Calu3 (cell line): ENCODE measurements at places on chromosomes 13 and 19. TPM values are rescaled to one million over a fixed set of nuclear protein-coding genes. Genes with fewer than 3 reads are reported as not detected.
A peak's percentile ranks its signal among the peaks of the same experiment; 100 is the strongest.

Gene ANGPTL8
- not detected in 2 replicates for total RNA-seq

Gene CEACAM4
- total RNA-seq: not detected in 2 replicates

- no peak overlapping the region for H3K27ac ChIP-seq
- no peak for DNase-seq
- peaks cover 22% of the 10 kb centered on the region for H3K36me3 ChIP-seq
Measured at GRCh38 chr19:16836115-16837034, 7.2 kb downstream of the SIN3B start.

- H3K27me3 ChIP-seq: no peaks in the 10 kb centered on the region
- H3K4me1 ChIP-seq: peaks cover 8% of the 10 kb centered on the region
- no peak overlapping the region for H3K4me3 ChIP-seq
- DNase-seq: no peak
- H3K36me3 ChIP-seq: peaks cover 28% of the 10 kb centered on the region
Measured at GRCh38 chr19:18196511-18196845, 3.5 kb downstream of the MPV17L2 start.

Gene CEACAM19
- total RNA-seq: 66.2 and 67.8 TPM in 2 replicates

Gene PTH2
- not detected in 2 replicates for total RNA-seq

DNA sequence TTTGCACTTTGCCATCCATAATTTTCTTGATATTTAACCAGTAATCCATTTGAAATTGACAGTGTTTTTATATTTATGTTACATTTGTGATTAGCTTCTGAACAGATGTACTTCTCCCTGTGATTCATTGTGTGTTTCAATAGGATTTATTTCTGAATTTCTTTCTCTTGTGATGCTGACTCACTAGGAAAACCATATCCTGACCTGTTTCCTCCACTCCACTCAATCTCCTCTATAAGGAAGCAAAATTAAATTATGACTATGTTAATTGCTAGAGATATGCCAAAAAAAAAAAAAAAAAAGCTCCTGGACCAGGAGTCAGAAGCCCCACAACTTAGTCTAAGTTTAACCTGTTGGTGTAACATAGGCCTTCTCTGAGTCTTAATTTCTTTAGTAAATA lies 614.6 kb upstream of the SPRY2 start:
- DNase-seq: no peak
- no peak overlapping the region for H3K4me3 ChIP-seq
- no peaks in the 10 kb centered on the region for H3K36me3 ChIP-seq
- no peaks in the 10 kb centered on the region for H3K27me3 ChIP-seq

Gene CGB1
- not detected in 2 replicates for total RNA-seq

Gene FBXL3
- 8.8 and 10.9 TPM in 2 replicates for total RNA-seq

Gene ZNF552
- total RNA-seq: 24.0 and 24.8 TPM in 2 replicates

GRCh38 chr19:17757125-17757524 lies 5.8 kb downstream of the FCHO1 start:
- H3K4me3 ChIP-seq: no peak overlapping the region
- H3K27ac ChIP-seq: no peak overlapping the region
- peaks cover 13% of the 10 kb centered on the region for H3K4me1 ChIP-seq
- no peaks in the 10 kb centered on the region for H3K36me3 ChIP-seq

GRCh38 chr19:42538841-42539709 lies 10.8 kb upstream of the CEACAM1 start:
- no peak for DNase-seq
- H3K4me3 ChIP-seq: no peak overlapping the region
- H3K27me3 ChIP-seq: no peaks in the 10 kb centered on the region
- H3K36me3 ChIP-seq: no peaks in the 10 kb centered on the region
- H3K4me1 ChIP-seq: no peaks in the 10 kb centered on the region

Gene FAM83E
- 8.2 and 13.3 TPM in 2 replicates for total RNA-seq

DNA sequence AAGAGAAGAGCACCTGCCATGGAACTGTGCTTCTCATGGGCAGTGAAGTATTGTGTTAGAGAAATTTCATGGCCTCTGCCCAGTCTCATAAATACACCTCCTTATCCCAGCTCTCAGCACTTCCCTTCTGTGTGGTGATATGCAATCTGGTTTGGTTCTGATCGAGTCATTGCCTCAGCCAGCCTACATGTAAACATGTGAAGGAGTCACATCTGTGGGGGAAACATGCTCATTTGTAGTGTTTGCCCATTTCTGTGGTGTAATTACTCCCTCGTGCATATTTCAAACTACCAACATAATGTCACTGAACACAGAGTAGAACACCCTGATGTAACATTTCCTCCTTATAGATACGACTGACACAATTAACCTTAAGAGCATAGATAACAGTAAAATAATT lies 183.0 kb downstream of the DCT start:
- H3K27me3 ChIP-seq: no peaks in the 10 kb centered on the region
- DNase-seq: no peak
- H3K4me1 ChIP-seq: no peaks in the 10 kb centered on the region
- H3K4me3 ChIP-seq: no peak overlapping the region
- no peaks in the 10 kb centered on the region for H3K36me3 ChIP-seq

DNA sequence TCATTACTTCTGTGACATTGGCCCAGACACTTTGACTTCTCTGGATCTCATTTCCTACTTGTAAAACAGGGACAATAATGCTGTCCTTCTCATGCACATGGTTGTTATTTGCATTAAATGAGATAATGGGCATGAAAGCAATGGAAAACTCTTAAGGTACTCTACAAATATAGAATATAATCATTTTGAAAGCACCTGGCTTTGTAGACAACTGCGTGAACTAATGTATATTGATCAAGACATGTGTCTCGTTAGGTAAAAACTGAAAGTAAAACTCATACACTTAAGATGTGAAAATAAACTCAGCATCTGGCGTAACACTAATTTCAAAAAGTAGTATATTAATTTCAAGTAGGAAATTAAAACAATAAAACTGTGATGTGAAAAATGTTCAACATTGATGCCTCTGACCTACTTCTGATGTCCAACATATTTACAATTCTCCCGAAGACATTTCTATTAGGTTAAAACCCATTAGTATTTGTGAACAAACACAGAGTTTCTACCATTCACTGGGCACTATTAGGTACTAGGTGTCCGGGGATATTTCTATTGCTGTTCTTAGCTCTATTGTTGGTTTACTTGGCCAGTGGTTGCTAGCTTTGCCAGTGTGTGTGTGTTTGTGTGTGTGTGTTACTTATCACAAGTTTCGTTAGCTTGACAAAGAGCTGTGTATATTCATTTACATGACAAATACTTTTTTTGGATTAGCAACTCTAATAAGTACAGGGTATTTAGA lies 220.5 kb downstream of the KCNRG start:
- no peak overlapping the region for H3K27ac ChIP-seq
- H3K36me3 ChIP-seq: no peaks in the 10 kb centered on the region
- peaks cover 19% of the 10 kb centered on the region for H3K4me1 ChIP-seq
- peak overlapping the region; percentile 42 for H3K4me3 ChIP-seq

GRCh38 chr19:36115453-36116343 lies at the start of gene TBCB:
TSS of gene TBCB (plus strand) at chr19:36115468. CDS start at chr19:36115561, 93 bp downstream.
- DNase-seq: no peak
- peak within 1 kb of the TSS; percentile 90 for H3K4me3 ChIP-seq
- peak within 1 kb of the TSS; percentile 99 for H3K27ac ChIP-seq
- H3K36me3 ChIP-seq: peaks cover 70% of the 10 kb centered on the region
- peaks cover 38% of the 10 kb centered on the region for H3K4me1 ChIP-seq

DNA sequence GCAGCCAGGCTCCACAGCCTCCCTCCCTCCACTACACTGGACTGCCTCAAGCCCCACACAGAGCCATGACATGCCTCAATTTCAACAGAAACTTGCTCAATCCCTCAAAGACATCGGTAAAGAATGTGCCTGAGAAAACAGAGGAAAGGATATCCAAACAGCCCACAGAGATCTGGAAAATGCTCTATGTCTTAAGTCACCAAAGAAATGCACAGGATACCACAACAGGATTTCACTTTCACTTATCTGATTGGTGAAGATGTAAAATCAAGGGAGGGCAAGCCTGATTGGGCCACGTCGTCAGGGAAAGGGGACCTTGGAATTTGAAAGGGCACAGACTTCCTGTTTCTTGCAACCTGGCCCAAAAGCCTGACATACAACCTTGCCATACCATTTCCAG lies 14.2 kb downstream of the CACNA1A start:
- H3K36me3 ChIP-seq: no peaks in the 10 kb centered on the region
- no peak for DNase-seq
- H3K27me3 ChIP-seq: peaks cover 84% of the 10 kb centered on the region
- no peak overlapping the region for H3K27ac ChIP-seq
- no peaks in the 10 kb centered on the region for H3K4me1 ChIP-seq

Gene CRLF1
- 1.1 TPM in 1 of 2 replicates, not detected in the other for total RNA-seq

- no peak for DNase-seq
- H3K36me3 ChIP-seq: peaks cover 11% of the 10 kb centered on the region
- H3K27ac ChIP-seq: no peak overlapping the region
- H3K4me1 ChIP-seq: no peaks in the 10 kb centered on the region
Measured at GRCh38 chr19:1967087-1967608, 26.2 kb downstream of the CSNK1G2 start.

GRCh38 chr13:22062478-22063205 lies 391.8 kb downstream of the FGF9 start:
- no peaks in the 10 kb centered on the region for H3K4me1 ChIP-seq
- no peaks in the 10 kb centered on the region for H3K36me3 ChIP-seq
- no peaks in the 10 kb centered on the region for H3K27me3 ChIP-seq
- no peak overlapping the region for H3K27ac ChIP-seq

GRCh38 chr13:73902296-73902695 lies 231.9 kb downstream of the KLF12 start:
- H3K4me1 ChIP-seq: no peaks in the 10 kb centered on the region
- no peak for DNase-seq
- H3K4me3 ChIP-seq: no peak overlapping the region
- H3K27ac ChIP-seq: no peak overlapping the region

DNA sequence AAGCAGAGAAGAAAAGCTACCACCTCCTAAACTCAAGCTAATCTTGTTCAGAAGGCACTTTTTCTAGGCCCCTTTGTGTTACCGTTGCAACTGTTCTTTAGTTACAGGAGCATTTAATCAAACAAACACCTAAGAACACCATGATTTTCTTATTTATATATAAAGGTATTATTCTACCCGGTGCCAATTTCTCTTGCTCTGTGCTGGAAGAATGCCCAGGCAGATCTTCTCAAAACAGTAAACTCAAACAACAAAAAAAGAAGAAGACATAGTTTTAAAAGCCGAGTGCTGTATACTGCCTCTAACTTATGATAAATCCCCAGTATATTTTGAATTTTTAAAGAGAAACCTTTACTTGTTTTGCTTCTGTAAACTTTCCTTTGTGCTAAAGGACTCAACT lies 20.4 kb downstream of the SLC7A1 start:
- H3K36me3 ChIP-seq: peaks cover 8% of the 10 kb centered on the region
- peaks cover 37% of the 10 kb centered on the region for H3K4me1 ChIP-seq
- no peak overlapping the region for H3K27ac ChIP-seq
- no peak for DNase-seq
- H3K27me3 ChIP-seq: no peaks in the 10 kb centered on the region
- H3K4me3 ChIP-seq: no peak overlapping the region

DNA sequence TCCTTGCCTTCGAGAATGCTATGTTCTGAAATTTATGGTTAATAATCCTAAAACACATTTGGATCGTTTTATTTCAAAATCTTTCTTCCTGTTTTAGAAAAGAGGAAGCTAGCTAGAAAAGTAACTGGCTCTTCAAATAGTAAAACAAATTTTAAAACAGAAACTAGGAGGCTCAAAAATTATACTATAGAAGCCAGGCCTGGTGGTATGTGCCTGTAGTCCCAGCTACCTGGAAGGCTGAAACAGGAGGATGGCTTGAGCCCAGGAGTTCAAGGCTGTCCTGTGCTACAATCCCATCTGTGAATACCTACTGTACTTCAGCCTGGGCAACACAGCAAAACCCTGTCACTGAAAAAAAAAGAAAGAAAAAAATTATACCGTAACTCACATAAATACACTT lies 57.9 kb downstream of the ELF1 start:
- peaks cover 28% of the 10 kb centered on the region for H3K36me3 ChIP-seq
- DNase-seq: no peak
- no peak overlapping the region for H3K4me3 ChIP-seq
- H3K27ac ChIP-seq: peak overlapping the region; percentile 31
- peaks cover 19% of the 10 kb centered on the region for H3K4me1 ChIP-seq

DNA sequence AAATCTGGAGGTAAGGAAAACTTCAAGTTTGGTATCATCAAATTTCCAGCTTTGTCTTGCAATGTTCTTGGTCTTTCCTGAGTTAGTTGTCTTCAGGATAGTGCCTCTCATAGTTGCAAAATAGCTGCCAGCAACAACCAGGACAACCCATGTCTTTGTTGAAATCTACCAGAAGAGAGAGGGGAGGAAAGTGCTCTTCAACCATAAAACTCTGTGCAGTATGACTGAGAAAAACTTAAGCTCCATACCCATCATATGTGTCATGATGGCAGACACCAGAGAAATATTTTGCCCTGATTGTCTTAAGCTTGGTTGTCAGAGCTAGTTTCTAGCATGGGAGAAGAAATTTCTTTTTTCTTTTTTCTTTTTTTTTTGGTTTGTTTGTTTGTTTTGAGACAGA lies 103.3 kb downstream of the SPRY2 start:
- peaks cover 18% of the 10 kb centered on the region for H3K4me1 ChIP-seq
- H3K4me3 ChIP-seq: no peak overlapping the region
- H3K27me3 ChIP-seq: no peaks in the 10 kb centered on the region
- H3K27ac ChIP-seq: no peak overlapping the region
- DNase-seq: no peak
